DND-41 (cell line): ENCODE measurements at places on chromosomes 12 and 14.

DNA sequence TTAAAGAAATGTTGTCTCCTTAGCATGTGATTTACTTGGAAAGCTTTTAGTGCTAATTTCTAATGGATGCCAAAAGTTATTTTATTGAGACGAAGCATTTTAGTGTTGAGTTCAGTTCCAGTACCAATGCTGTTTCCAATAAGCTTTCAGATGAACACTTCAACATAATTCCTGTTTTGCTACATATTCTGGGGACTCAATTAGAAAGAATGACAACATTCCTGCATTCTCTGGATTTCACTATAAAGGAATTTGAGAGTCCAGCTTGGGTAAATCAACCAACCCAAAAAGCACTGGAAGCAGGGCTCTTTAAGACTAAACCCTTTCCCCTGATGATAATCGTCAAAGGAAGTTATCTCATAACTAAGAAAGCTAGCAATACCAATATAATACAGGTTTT, 353.0 kb upstream of the TMTC1 start:
- H3K36me3 ChIP-seq = no peaks in the 10 kb centered on the region
- no peak overlapping the region for H3K4me3 ChIP-seq
- no peak for DNase-seq

GRCh38 chr12:41536813-41537490, 348.8 kb downstream of the PDZRN4 start:
- no peaks in the 10 kb centered on the region for H3K4me1 ChIP-seq
- H3K36me3 ChIP-seq = no peaks in the 10 kb centered on the region
- DNase-seq = no peak
- H3K27ac ChIP-seq = no peak overlapping the region
- no peak overlapping the region for H3K4me3 ChIP-seq
- no peaks in the 10 kb centered on the region for H3K27me3 ChIP-seq

- no peaks in the 10 kb centered on the region for H3K27me3 ChIP-seq
- H3K4me1 ChIP-seq = peaks cover 38% of the 10 kb centered on the region
- peak within 1 kb of the TSS; percentile 85 for H3K27ac ChIP-seq
- H3K4me3 ChIP-seq = peak within 1 kb of the TSS; percentile 85
- DNase-seq = peak; percentile 58
- H3K36me3 ChIP-seq = peaks cover 23% of the 10 kb centered on the region
These were observed at the start of gene AP4S1 for GRCh38 chr14:31025367-31026076. AP4S1 (plus strand) TSS chr14:31025649; CDS start chr14:31066197, 40,548 bp downstream.

DNA sequence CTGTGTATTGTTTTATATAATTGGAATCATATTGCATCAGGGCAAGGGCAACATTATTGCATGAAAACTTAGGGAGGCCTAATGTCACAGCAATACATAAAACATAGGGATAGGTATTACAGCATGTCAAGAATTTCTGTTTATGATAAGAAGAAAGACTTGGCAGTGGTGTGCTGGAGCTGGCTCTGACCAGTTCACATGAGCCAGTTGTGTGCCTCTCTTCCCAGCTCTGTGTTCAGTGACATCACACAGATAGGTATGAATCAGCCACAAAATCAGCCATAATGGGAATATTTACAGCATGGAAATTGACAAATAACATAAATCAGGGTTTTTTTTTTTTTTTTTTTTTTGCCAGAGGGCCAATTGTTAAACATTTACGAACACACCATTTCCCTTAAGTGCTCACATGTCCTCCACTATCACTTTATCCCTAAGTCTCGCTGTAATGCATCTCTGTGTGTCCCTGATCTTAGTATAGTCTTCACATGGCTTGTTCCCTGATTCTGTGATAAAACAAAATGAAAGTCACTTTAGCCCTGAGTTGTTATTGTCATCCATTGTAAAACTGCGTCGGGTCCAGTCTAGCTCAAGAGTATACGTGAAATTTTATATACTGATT, 31.9 kb upstream of the ACSM4 start:
- H3K36me3 ChIP-seq = no peaks in the 10 kb centered on the region
- H3K4me3 ChIP-seq = no peak overlapping the region
- no peaks in the 10 kb centered on the region for H3K4me1 ChIP-seq
- H3K27me3 ChIP-seq = peaks cover 5% of the 10 kb centered on the region
- H3K27ac ChIP-seq = no peak overlapping the region

DNA sequence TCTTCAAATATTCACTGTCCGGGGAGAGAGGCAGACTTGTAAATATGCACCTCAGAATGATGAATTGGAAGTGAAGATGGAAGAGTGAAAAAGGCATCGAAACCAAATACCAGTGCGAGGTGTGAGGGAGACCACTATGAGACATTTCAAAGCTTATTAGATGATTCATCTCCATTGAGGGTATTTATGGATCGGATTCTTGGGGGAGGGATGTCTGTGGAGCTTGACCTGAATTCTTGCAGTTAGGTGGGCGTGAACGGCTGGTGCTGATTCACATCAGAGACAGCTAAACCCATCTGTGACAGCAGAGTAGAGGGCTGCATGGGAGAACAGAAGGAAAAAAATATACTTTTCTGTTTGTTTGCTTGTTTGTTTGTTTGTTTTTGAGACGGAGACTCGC, 677.2 kb downstream of the AACS start:
- H3K36me3 ChIP-seq = no peaks in the 10 kb centered on the region
- no peak overlapping the region for H3K4me3 ChIP-seq
- H3K27me3 ChIP-seq = no peaks in the 10 kb centered on the region

DNA sequence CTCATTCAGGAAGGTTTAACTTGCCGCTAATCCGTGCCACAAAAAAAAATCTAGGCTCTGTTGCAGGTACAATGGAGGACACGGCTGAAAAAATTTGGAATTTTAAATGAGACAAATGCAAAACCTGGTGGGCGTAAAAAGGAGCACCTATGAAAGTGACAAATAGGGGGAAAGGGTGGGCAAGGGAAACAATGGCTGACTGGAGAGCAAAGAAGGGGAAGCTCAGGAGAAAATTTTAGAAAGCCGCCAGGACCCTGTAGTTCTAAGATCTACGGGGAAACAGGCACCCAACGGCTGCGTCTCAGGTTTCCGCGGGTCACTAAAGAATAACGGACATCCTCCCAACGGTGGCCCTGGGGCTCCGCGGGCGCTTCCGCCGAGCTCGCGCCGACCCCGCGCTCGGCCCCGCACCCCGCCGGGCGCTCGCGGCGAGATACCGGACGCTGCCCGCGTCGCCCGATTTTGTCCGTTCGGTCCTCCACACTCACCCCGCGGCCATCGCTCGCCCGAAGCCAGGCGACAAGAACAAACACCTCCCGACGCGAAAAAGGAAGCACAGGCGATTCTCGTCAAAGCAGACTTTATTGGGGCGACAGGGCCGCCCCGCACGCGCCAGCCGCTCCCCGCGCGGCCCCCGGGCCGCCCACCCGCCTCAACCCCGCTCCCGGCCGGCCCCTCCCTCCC, 1.1 kb upstream of the YY1 start:
- H3K4me3 ChIP-seq = peak overlapping the region; percentile 62; the same call in 1 of the 2 replicates
- H3K27me3 ChIP-seq = no peaks in the 10 kb centered on the region
- peak; percentile 73 for DNase-seq
- H3K36me3 ChIP-seq = peaks cover 52% of the 10 kb centered on the region
- H3K4me1 ChIP-seq = peaks cover 49% of the 10 kb centered on the region
- H3K27ac ChIP-seq = peak overlapping the region; percentile 99

DNA sequence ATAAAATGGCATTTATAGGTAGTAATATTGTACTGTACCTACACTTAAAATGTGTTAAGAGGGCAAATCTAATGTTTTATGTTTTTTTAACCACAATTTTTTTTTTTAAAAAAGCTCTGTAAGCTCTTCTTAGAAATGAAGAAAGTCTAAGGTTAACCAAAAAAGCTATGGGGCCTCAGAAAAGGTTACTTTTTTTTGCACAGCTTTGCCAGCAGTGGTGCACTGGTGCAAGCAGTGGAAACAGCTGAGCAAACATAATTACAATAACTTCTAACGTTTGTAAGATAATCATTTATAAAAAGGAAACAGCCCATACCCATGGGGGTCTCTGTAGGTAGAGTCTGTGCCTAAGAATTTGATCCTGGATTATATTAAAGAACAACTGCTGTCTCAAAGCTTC, 85.1 kb upstream of the NID2 start:
- peaks cover 28% of the 10 kb centered on the region for H3K4me1 ChIP-seq
- H3K4me3 ChIP-seq = no peak overlapping the region
- H3K27ac ChIP-seq = peak overlapping the region; percentile 53
- H3K27me3 ChIP-seq = no peaks in the 10 kb centered on the region
- H3K36me3 ChIP-seq = no peaks in the 10 kb centered on the region

- no peak overlapping the region for H3K4me3 ChIP-seq
- no peak for DNase-seq
- no peaks in the 10 kb centered on the region for H3K36me3 ChIP-seq
- no peak overlapping the region for H3K27ac ChIP-seq
- H3K4me1 ChIP-seq = no peaks in the 10 kb centered on the region
These were observed 5.9 kb downstream of the LRRC9 start for GRCh38 chr14:59925797-59926196.

GRCh38 chr14:60051721-60052221, 40.0 kb upstream of the PCNX4 start:
- peak; percentile 33 for DNase-seq
- H3K27me3 ChIP-seq = peaks cover 10% of the 10 kb centered on the region
- H3K4me3 ChIP-seq = no peak overlapping the region
- 0 out of 2 replicates have a peak, but pooled peaks cover 7% of the 10 kb centered on the region for H3K4me1 ChIP-seq
- no peak overlapping the region for H3K27ac ChIP-seq
- H3K36me3 ChIP-seq = no peaks in the 10 kb centered on the region
